ENCODE measurements at places on chromosomes 12 and 14.

- no peak for DNase-seq
Observed at GRCh38 chr14:38128640-38129039, 79.1 kb upstream of the SSTR1 start.

DNA sequence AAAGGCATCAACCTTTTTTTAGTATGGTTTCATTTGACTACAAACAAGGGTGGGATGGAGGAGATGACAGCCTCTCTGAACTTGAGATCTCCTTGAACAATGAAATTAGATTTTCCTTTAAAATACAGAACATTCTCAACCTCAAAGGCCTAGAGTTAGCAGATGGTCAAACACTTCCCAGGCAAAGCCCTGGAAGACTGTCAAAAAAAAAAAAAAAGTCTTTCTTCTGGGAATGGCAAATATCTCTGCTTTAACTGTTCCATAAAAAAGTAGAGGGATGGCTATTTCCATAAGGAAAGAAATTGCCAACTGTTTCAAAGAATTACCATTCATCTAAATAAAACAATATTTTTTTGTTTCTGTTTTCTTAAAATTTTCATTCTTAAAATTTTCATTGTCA, 870.8 kb downstream of the GALC start:
- DNase-seq: no peak

GRCh38 chr14:56963381-56963780, 153.1 kb upstream of the OTX2 start:
- DNase-seq: no peak

GRCh38 chr12:58513852-58514251, 406.5 kb downstream of the LRIG3 start:
- no peak for DNase-seq

DNA sequence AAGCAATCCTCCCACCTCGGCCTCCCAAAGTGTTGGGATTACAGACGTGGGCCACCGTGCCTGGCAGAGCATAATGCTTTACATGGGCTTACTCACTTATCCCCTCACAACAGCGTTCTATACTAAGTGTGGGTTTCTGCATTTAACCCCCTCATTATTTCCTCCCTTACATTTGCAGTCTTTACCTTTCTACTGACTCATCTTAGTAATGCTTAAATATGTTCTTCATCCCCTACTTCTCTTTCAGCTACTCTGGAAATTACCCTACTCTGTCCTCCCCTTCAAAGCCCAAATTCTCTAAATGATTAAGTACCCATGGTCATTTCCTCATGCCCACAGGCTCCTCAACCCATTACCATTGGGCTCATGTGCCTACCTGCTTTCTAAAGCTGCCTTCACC, 40.7 kb downstream of the NKX2-1 start:
- no peak for DNase-seq

All from right forelimb (tissue), 1 donor.